OCI-LY7 (cell line): ENCODE measurements at places on chromosomes 5 and 9. TPM values are rescaled to one million over a fixed set of nuclear protein-coding genes. Genes with fewer than 3 reads are reported as not detected.

DNA sequence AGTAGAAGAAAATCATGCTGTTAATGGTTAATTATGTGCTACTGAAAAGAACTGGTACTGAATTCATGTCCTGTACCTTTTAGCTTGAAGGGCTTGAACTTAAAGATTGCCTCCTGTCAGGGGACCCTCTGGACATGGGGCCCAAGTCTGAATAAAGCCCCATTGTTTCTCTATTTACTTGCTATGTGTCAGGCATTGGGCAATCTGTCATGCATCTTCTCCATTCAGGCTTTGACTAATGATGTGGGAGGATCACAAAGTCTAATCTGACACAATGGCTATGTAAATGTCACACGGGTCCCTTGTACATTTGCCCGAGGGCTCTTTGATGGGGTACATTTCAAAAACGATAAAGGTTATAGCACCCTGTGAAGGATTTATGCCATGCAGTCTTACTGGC is 64.0 kb upstream of the TUSC1 start:
- no peak for DNase-seq

- DNase-seq = peak; percentile 76
These were observed at the start of gene PCDHGA11 for GRCh38 chr5:141420855-141421488. Gene PCDHGA11 (plus strand): TSS chr5:141421051. CDS start chr5:141421228, 177 bp downstream.

DNA sequence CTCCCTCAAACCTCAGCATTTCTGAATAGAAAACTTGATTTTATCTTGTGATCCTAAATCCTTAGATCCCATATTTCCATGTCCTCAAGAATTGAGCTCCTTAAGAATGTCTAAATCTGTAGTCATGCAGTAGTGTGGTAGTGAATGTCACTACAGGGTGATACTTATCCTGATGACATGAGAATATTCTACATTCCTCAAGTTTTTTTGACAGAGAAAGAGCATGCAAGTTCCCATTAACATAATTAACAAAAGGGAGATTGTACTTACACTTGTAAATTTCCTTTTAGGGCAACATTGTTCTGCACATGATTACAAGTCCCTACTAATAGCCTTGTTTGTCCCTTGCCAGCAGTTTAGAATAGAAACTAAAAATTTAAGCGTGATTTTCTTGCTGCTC is 352.3 kb downstream of the PTPRD start:
- no peak for DNase-seq

GRCh38 chr9:20753761-20754160 is 69.7 kb downstream of the FOCAD start:
- no peak for DNase-seq

DNA sequence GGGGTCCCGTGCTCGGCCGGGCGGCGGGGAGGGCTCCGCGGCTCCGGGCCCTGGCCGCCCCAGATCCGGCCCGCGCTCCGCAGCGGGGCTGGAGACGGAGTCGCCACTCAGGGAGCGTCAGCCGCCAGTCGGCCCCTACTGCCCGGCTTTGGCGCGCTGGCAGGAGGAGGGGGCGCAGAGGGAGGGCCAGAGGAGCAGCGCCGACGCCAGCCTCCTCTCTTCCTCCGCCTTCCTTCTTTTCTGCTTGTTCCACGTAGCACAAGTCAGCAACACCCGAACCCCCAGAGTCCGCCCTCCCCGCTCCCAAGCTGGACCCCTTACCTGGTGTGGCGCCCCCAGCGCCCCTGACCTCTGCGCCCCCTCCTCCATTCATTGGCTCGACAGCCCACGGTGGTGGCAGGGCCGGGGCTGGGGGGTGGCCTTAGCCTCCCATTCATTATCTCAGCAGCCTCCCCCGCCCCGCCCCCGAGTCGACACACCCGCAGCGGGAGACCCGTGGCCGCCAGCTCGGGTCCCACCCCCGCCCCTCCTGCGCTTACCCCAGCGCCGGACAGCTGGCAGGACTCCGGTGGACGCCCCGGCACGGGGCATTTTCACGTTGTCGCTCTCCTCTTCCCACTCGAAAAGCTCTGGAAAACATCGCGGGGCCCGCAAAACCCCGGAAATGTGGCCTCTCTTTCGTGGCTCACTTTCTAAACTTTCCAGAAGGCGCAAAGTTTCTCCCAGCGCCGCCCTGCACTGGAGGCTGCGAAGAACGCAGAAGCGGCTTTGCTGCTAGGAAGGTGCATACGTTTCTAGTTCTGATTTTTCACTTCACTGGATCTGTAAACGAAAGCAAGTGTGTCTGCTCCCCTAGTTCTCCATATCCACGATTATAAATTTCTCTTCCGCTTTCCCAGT is at the start of gene LPAR1:
Gene LPAR1, minus strand, starts transcription at position 140 of the 900 bp plus-strand sequence. CDS start 66,353 bp downstream, outside the sequence.
- DNase-seq = no peak

GRCh38 chr5:34929720-34930461 is 532 bp downstream of the DNAJC21 start:
- DNase-seq = peak; percentile 80

DNA sequence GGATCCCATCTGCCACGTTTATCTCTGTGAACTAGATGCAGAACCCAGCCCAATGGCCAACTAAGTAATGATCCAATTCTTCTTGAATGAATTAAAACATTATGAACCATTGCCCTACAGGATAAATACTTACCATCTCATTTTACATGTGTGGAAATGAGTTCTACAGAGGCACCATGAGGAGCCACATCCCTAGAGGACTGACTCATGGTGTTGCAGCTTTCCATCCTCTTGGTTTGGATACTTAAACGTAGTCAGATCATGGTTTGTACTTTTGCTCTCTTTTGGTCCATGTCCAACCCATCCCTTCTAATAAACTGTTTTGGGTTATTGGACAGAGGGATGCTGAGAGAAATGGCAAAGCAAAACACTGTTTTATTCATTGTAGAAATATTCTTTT is 484.8 kb downstream of the EBF1 start:
- no peak for DNase-seq

GRCh38 chr5:152503206-152503605 is 98.1 kb upstream of the NMUR2 start:
- no peak for DNase-seq

DNA sequence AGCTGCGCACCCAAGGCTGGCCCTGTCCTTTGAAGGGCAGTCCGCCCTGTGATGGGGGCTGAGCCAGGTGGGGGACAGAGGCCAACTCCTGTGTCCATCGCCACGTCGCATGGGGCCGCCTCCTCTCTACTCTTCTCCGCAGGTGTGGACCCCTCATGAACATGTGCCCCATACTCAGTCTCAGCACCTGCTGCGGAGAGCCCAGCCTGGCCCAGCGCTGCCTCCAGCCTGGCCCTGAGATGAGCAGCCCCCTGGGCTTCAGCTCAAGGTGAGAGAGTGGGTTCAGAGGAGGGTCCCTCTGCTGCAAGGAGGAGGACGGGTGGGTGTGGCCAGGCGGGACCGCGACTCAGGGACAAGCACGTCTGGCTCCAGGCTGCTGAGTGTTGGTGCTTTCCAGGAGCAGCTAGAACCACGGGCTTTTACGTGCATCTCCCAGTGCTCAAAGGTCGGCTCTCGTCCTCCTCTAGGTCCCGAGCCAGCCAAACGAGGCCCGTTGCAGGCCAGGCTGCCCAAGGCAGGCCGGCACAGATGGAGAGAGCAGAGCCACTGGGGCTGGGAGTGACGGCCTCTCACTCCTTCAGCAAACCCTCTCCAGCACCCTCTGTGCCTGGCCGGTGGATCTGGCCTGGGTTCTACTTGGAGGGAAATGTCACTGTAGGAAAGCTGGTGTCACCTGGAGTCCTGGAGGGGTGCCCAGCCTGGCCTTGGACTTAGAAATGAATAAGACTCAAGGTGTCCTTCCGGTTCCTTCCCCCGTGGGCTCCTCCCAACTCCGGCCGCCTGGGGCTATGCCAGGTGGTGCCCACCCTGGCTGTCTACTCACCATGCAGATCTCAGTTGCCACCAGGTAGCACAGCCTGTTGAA is 48.9 kb upstream of the RNF130 start:
- DNase-seq = no peak

GRCh38 chr5:95821110-95822021 is 1.2 kb downstream of the GLRX start:
- peak; percentile 42 for DNase-seq

HINT1 gene
- total RNA-seq = 246 and 253 TPM in 2 replicates

SPRY4 gene
- total RNA-seq = not detected in 2 replicates

FAM78A gene
- 35.0 and 38.4 TPM in 2 replicates for total RNA-seq

MEGF9 gene
- total RNA-seq = 10.2 and 10.6 TPM in 2 replicates

C5 gene
- 7.9 and 10.2 TPM in 2 replicates for total RNA-seq
